HEK293T (cell line): ENCODE measurements at places on chromosomes 1 and 21.

GRCh38 chr1:50989694-50990093 is 19.6 kb downstream of the CDKN2C start:
- no peak for DNase-seq

- no peak for DNase-seq
Observed at GRCh38 chr1:109478806-109479205, 4.9 kb upstream of the ATXN7L2 start.

DNA sequence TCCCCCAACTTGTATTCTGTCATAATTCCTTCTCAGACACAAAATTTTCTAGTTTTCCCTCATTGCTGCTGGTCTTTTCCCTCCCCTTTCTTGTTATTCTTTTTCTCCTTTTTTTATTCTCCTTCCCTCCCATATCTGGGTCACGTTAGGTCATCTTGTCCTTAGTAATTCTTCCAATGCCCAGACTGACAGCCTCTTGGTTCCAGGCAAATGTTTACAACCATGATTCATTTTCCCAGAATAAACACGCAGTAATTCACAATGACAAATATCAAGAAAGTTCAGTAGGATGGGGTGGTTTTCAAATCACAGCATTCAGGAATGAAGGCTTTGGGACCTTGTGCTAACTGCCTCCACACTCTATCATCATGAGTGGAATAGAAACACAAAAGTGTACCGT is 25.2 kb downstream of the NHLH2 start:
- DNase-seq, result no peak

GRCh38 chr21:14616380-14617039 is 70.4 kb upstream of the SAMSN1 start:
- DNase-seq, result no peak

- no peak for DNase-seq
Observed at GRCh38 chr1:113136476-113136875, 63.5 kb downstream of the LRIG2 start.
